ENCODE measurements at places on chromosomes 1 and 21. TPM values are rescaled to one million over a fixed set of nuclear protein-coding genes. Genes with fewer than 3 reads are reported as not detected.

ROR1 gene
- 9.3 TPM for total RNA-seq

USP16 gene
- total RNA-seq: 39.3 TPM

ARHGAP29 gene
- total RNA-seq: 93.7 TPM

ALDH4A1 gene
- total RNA-seq: 10.1 TPM

FCRL2 gene
- 58.0 TPM for total RNA-seq

USP24 gene
- 74.1 TPM for total RNA-seq

ACKR1 gene
- 119 TPM for total RNA-seq

BRINP2 gene
- 0.51 TPM for total RNA-seq

LCA5L gene
- total RNA-seq: not detected

EGLN1 gene
- total RNA-seq: 35.5 TPM

FMO2 gene
- not detected for total RNA-seq

CFAP126 gene
- not detected for total RNA-seq

UTS2 gene
- not detected for total RNA-seq

MT1HL1 gene
- total RNA-seq: not detected

S100A1 gene
- total RNA-seq: not detected

Measured in spleen (tissue), 13 donors.